Activated T-cell treated with anti-CD3 and anti-CD28 coated beads, Interleukin-2, amount 50 U/mL, for 24 hours (primary cell): ENCODE measurements at places on chromosomes 3 and 15.

DNA sequence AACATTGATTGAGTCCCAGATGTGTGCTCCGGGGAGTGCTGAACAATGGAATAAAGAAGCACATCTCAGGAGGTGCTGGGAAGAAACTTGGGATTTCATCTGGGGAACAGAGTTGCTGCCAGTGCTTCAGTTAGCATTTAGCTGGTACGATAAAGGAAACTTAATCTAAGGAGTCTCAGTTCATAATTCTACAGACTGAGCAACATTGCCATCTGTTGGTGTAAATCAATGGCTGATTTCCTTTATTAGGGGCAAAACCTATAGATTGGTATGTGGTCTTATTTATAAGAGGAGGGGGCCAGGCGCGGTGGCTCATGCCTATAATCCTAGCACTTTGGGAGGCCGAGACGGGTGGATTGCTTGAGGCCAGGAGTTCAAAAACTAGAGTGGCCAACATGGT is 8.9 kb downstream of the MKRN2OS start:
- no peaks in the 10 kb centered on the region for H3K27me3 ChIP-seq
- H3K27ac ChIP-seq: no peak overlapping the region
- peaks cover 8% of the 10 kb centered on the region for H3K4me1 ChIP-seq

DNA sequence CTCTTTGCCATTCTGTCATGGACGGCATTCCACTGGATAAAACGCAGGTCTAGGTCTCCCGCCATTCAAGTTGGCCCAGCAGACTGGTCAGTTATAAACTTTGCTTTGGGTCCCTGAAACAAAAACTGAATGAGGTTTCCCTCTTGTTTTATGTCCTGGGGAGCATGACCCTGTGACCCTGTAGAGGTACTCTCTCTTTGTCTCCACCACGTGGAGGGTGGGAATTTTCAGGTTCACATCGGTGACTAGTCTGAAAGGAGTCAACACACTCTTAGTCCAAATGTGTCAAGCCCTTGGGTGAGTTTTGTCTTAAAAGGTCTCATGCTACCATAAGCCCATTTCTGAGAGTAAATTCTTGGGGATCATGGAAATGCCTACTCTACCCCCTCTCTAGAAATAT is 139.9 kb downstream of the PLCH1 start:
- no peak for DNase-seq
- H3K27me3 ChIP-seq: no peaks in the 10 kb centered on the region
- no peak overlapping the region for H3K27ac ChIP-seq
- H3K4me1 ChIP-seq: peaks cover 2% of the 10 kb centered on the region
- H3K36me3 ChIP-seq: no peaks in the 10 kb centered on the region
- H3K4me3 ChIP-seq: no peak overlapping the region

- no peaks in the 10 kb centered on the region for H3K27me3 ChIP-seq
- peaks cover 7% of the 10 kb centered on the region for H3K36me3 ChIP-seq
- peaks cover 17% of the 10 kb centered on the region for H3K4me1 ChIP-seq
- H3K27ac ChIP-seq: no peak overlapping the region
These were observed 68.7 kb upstream of the CMC1 start for GRCh38 chr3:28172748-28173147.

DNA sequence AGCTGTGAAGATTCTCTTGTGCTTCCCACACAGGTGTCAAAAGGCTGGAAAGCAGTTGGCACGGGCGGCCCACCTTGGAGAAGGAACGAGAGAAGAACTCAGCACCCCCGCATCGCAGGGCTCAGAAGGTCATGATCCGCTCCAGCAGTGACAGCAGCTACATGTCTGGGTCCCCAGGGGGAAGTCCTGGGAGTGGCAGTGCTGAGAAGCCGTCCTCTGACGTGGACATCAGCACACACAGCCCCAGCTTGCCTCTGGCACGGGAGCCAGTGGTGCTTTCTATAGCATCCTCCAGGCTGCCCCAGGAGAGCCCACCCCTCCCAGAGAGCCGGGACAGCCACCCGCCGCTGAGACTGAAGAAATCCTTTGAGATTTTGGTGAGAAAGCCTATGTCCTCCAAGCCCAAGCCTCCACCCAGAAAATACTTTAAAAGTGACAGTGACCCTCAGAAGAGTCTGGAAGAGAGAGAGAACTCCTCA is 31.4 kb downstream of the STARD5 start:
- H3K27me3 ChIP-seq: no peaks in the 10 kb centered on the region
- H3K27ac ChIP-seq: peak overlapping the region; percentile 96
- peak overlapping the region; percentile 91 for H3K4me3 ChIP-seq
- peaks cover 98% of the 10 kb centered on the region for H3K4me1 ChIP-seq
- peaks cover 17% of the 10 kb centered on the region for H3K36me3 ChIP-seq

DNA sequence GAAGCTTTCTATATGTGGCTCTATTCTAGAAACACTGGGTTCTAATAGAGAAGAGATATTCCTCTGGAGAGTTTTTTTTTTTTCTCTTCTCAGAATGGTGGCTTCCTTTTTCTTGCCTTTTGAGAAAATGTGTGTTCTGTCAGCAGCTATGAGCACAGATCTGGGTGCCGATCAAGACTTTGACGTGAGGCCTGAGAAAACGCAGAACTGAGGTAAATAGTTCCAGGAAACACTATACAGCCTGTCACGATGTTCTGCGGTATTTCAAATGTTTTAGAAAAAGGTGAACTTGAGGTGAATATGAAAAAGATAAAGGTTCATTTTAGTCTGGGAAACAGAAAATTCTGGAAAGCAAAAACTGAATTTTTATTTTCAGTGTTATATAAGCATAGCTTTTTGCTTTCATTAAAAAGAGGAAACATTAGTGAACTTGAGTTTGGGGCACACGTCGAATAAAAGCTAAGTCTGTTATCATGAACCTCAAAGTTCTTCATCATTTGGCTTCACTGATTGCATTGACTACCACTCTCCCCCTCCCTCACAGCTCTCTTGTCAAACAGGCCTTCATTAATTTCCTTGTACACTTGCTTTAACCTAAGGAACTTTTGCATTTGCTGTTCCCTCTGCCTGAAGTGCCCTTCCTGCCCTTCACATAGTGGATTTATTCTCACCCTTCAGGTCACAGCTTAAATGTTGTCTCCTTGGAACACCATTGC is 265.1 kb downstream of the NFKBIZ start:
- peak overlapping the region; percentile 65 for H3K27ac ChIP-seq
- no peaks in the 10 kb centered on the region for H3K27me3 ChIP-seq
- peak overlapping the region; percentile 4 for H3K4me3 ChIP-seq
- H3K36me3 ChIP-seq: no peaks in the 10 kb centered on the region
- peaks cover 34% of the 10 kb centered on the region for H3K4me1 ChIP-seq

DNA sequence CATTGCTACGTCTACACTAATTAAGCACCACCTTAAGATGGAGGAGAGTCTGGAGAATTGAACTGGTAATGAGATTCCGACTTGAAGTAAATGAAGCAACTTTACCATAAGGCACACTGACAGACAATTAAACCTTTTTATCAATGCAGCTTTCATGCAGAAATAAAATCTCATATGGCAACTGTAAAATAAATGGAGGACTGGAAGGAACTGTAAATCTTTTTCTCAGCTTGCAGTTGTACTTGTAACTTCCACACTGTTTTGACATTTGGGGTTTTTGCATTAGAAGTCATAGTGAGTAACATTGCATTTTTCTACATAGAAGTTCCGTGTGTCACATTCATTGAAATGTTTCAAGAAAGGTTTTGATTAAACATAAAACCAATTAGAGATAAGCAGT is 705.3 kb downstream of the NLGN1 start:
- no peak overlapping the region for H3K27ac ChIP-seq
- H3K4me3 ChIP-seq: no peak overlapping the region
- no peaks in the 10 kb centered on the region for H3K36me3 ChIP-seq
- no peaks in the 10 kb centered on the region for H3K27me3 ChIP-seq

GRCh38 chr3:105608623-105609022 is 241.9 kb downstream of the ALCAM start:
- no peak overlapping the region for H3K4me3 ChIP-seq
- H3K27ac ChIP-seq: no peak overlapping the region
- H3K27me3 ChIP-seq: no peaks in the 10 kb centered on the region
- no peak for DNase-seq
- H3K4me1 ChIP-seq: no peaks in the 10 kb centered on the region

- H3K36me3 ChIP-seq: peaks cover 26% of the 10 kb centered on the region
- H3K4me1 ChIP-seq: peaks cover 71% of the 10 kb centered on the region
- no peak for DNase-seq
- H3K27ac ChIP-seq: peak overlapping the region; percentile 84
- no peaks in the 10 kb centered on the region for H3K27me3 ChIP-seq
- H3K4me3 ChIP-seq: peak overlapping the region; percentile 86
These were observed 2.6 kb downstream of the ZNF710 start for GRCh38 chr15:90003736-90004135.
